ENCODE measurements at places on chromosomes 7 and 10.
A peak's percentile ranks its signal among the peaks of the same experiment; 100 is the strongest.

GRCh38 chr7:95002775-95003174 lies 95.4 kb downstream of the PPP1R9A start:
- no peak for DNase-seq

- no peak for DNase-seq
Observed at GRCh38 chr10:35517431-35518181, 87.5 kb upstream of the GJD4 start.

DNA sequence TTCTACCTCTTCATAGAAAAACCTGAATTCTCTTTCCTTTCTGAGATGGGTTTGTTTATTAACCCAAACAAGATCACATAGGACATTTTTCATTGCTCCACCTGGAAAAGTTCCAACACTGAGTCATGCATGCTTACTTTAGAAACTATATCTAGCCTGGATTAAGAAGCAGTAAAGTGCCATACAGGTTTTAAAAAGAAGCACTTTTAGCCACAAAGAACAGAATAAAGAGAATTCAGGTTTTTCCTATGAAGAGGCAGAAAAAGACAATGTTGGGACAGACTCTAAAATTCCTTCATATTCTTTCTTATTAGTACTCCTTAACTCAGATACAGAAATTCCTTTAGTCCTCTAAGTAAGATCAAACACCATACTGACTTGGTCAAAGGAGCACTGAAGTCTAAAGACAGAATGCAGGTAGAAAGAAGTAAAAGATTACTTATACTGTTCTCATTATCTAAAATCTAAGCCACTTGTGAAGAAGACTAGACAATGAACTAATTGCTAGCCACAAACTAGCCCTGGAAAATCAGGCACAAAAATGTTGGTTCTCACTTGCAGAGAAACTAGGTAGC lies 241.3 kb downstream of the ANK3 start:
- no peak for DNase-seq

GRCh38 chr10:106078895-106079576 lies 1085.5 kb downstream of the SORCS1 start:
- DNase-seq: no peak

DNA sequence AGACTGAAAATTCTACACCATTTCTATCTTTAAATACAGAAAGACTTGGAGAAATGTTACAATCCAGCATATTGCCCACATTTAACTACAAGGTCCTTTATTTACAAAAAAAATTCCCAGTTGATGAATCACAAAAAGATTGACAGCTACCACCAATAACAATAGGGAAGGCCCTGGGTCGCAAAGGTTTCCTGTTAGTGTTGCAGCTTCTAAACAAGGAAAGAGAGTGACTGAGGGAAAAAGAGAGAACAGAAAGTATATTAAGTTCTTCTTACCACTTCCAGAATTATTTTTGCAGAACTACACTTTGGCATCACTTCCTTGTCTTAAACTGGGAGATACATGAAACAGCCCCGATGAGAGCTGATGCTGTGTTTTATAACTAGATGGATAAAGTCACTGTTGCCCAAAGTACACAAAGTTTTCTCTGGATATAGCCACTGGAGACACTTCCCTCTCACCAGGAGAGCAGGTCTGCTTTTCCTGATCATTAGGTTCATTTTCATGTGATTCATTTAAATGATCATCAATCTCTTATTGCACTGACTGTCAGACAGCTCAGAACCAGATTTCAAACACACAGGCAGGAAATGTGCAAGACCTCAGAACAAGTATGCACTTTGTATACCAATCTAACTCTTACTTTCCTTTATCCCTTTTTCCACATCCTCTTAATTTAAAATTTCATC lies 57.0 kb downstream of the SHTN1 start:
- DNase-seq: peak; percentile 21

GRCh38 chr10:84314275-84314674 lies 14.1 kb upstream of the CCSER2 start:
- no peak for DNase-seq

GRCh38 chr7:122597277-122597676 lies 101.6 kb downstream of the RNF133 start:
- DNase-seq: no peak

- no peak for DNase-seq
Observed at GRCh38 chr7:151366166-151366879, 24.7 kb downstream of the NUB1 start.

DNA sequence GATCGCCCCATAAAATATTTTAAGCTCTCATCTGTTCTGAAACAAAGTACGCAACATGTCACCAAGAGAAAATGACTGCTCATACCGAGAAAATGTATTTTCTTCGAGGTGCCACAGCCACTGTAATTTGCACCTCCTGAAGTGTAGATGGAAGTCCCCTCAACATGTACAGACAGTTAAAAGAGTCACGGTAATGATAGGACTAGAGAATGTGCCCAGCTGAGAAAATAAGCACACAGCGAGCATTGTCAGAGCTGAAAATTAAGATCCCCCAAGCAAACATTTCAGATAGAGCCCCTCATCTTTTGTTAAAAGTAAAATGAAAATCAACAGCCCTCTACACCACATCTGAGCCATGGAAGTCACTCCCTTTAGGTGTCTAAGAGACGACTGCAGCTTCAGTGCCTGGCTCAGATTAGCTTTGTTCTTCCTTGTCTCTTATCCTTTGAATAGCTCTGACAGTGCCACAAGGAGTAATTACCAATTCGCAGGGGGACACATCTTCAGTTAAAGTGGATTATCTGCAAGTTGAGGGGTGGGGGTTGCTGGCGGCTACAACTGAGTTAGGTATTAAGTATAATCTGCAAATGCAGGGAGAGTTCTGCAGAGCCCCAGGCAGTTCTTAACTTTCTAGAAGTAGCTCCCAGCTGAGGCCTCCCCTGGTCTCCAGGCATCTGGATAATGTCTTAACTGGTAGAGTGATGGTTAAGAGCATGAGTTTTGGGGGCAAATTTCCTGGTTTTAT lies 222.7 kb upstream of the C7orf33 start:
- no peak for DNase-seq

GRCh38 chr10:68251151-68251550 lies 19.2 kb upstream of the ATOH7 start:
- no peak for DNase-seq

- no peak for DNase-seq
Observed at GRCh38 chr7:129843365-129843898, 109.3 kb downstream of the UBE2H start.

GRCh38 chr7:104074529-104074928 lies 85.1 kb upstream of the RELN start:
- no peak for DNase-seq

DNA sequence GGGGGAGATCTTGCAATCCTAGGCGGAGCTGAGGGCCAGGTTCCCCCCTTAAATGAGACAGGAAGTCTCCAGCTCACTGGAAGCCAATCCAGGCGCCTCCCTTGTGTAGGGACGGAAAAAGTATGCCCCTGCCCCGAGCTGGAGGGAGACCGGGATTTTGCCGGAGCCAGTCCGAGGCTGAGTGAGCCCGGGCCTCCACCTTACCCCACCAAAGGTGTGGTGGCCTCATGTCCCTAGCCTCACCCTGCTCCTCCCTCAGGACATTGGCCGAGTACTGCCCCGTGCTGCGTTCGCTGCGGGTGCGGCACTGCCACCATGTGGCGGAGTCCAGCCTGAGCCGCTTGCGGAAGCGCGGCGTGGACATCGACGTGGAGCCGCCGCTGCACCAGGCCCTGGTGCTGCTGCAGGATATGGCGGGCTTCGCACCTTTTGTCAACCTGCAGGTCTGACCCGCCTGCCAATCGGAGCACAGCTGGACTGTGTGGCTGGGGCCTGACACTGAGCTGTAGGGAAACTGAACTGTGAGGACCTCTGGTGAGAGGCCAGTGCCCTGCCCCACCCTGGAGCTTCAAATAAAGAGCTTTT lies 2.0 kb downstream of the FBXL15 start:
- no peak for DNase-seq

DNA sequence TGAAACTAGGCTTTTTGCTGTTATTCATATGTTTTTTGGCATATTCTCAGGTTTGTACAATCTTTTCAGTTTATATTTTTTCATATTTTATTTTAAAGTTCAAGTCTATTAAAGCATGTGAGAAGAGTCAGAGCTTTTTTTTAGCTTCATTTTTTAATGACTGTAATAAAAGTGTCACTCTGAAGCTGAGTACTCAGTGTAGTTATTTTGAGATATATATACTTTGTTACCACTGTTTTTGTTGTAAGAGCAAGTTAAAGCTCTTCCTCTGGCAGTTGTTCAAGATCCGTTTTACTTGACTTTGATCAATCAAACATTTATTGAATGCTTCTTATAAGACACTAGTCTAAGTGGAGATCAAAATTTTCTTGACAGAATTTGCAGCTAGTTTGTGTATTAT lies 37.5 kb downstream of the CASD1 start:
- no peak for DNase-seq

DNA sequence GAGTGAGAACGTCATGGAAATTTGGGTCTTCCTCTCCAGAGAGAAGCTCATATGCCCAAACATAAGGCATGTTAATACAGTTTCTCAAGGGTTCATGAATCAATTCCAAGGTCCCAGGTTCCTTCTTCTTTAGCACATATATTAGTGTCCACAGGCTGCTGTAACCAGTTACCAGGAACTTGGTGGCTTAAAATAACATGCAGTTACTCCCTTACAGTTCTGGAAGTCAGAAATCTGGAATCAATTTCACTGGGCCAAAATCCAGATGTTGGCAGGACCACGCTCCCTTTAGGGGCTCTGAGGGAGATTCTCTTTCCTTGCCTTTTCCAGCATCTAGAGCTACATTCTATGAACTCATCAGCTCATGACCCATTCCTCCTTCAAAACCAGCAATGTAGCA lies 64.8 kb downstream of the MRC1 start:
- no peak for DNase-seq

- DNase-seq: no peak
Observed at GRCh38 chr10:4396401-4397283, 429.4 kb upstream of the AKR1E2 start.

GRCh38 chr10:107415446-107415845 lies 250.9 kb upstream of the SORCS1 start:
- no peak for DNase-seq

DNA sequence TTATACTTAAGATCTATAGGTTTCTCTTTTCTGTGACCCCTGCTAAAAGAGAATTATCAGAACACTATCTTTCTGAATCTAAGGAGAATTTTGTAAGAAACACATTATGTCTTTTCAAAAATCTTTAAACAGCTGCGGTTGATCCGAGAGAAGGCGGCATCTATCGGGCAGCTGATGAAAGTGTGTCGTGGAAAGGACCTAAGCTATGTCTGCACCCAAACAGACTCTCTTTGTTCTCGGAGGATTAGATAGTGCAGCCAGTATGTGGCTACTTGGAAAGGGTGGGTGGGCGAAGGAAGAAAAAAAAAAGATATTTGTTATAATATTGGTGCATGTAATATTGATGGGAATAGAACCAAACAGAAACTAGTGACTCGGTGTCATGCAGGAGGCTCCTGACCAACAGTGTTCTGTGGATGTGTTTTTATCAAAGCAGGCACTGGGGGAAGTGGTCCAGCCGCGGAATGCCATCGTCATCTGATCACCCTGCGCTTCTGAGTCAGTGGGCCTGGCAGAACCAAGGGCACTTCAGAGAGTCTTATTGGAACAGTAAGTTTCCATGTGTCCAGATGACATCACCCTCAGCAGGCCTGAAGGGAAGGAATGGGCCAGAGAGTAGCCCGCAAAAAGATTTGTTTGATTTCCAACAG lies 509.7 kb upstream of the AKR1E2 start:
- DNase-seq: no peak

GRCh38 chr10:116178086-116178605 lies 94.9 kb downstream of the GFRA1 start:
- no peak for DNase-seq

DNA sequence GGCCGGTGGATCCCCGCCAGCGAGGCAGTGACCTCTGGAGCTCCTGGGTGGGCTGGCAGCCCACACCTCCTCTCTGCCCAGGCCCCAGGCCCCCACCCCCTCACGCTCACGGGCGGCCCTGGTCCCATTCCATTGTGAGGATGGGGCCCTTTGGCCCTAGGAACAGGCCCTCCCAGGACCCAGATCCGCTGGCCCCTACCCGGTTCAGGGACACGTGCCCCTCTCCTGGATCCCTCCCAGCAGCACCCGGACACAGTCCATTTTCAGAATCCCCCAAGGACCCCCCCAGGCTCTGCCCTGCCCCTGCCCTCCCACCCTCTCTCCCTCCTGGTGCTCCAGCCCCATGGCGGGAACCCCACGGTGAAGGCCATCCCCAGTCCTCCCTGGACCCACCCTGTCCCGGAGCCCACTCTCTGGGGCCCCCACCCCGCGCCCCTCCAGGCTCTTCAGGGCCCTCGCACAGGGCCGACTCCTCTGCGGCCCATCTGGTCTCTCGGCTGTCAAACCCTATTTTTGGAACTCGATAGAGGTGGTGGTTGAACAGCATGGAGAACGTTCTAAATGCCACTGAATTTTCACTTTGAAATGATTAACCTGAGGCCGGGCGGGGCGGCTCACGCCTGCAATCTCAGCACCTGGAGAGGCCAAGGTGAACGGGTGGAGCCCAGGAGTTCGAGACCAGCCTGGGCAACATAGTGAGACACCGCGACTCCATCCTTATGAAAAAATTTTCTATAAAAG lies 8.1 kb downstream of the ADAP1 start:
- DNase-seq: no peak

- DNase-seq: no peak
Observed at GRCh38 chr7:34247468-34247867, 342.1 kb downstream of the BMPER start.

GRCh38 chr10:130337696-130338635 lies 201.8 kb downstream of the GLRX3 start:
- DNase-seq: no peak

DNA sequence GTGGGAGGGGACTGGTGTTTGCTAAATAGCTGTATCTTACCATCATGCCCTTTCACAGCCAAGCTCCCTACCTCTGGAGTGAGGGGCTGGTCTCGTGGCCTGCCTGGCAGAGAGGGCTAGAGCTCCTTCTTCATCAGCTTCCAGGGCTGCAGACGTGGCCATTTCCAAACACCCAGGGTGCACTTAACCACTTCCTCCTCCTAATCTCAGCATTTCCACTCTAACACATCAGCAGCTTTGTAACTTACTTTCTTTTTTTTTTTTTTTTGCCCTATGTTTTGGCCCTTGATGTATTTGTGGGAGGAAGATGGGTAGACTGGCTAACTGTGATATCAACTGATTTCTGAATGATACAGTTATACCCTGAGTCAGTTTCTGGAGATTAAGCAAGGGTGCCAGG lies 27.4 kb downstream of the LRRC4 start:
- no peak for DNase-seq

DNA sequence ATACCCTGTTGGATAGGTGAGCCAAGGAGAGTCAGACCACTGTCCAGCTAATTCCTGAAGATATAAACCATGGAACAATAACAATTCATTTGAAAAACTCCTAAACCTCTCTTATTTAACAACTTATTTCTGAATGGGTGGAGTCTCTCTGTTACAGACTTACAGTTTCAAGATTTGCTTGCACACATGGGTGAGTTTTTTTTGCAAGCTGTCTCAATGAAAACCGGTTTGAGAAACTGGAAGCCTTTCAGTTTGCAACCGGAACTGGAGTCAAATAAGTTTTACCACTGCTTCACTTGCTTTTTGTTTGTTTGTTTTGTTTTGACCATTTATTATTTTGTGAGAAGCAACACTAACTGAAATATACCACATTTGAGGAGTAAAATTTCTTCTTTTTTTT lies 243.8 kb downstream of the MTERF1 start:
- DNase-seq: no peak

- DNase-seq: no peak
Observed at GRCh38 chr10:60948851-60949250, 4.9 kb upstream of the RHOBTB1 start.

GRCh38 chr7:106279425-106280197 lies 5.2 kb downstream of the NAMPT start:
- no peak for DNase-seq
